ENCODE measurements at places on chromosomes 3 and 15.

- DNase-seq, result no peak
Measured at GRCh38 chr3:86737517-86737916, 253.4 kb downstream of the VGLL3 start.

DNA sequence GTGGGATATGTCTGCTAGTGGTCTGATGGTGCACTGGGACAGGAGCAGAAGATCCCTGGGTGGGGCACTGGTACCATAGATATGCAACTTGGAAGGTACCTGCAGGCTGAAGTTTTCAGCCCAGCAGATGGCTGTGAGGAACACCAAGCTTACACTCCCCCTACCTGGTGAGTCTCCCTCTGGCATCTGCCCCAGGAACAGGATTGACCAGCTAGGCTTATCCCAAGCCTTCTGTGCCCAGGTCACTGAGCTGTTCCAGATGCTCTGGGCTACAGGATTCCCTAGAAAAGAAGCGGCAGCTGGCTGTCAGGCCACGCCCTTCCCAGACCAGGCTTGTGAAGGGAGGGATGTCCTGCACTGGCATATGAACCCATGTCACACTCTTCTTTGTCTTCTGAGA lies 1130.0 kb downstream of the NAALADL2 start:
- no peak for DNase-seq

GRCh38 chr3:57637391-57637790 lies 40.2 kb upstream of the ARF4 start:
- no peak for DNase-seq

DNA sequence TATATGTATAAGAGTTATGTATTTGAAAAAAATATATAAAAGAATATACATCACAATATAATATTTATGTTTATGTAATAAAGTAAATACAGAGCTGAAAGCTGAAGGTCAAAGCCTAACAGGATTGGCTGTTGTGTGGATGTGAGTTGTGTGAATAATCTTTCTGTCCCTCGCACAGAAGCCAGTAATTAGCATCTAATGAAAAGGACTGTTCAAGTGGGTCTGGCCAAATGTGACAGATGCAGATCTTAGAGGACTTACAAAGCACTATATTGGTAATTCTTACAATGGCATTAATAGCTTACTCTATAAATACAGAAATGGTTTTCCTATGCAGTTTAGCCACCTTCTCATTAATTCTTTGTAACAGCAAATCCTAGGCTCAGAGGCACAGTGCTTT lies 2.4 kb downstream of the MKRN3 start:
- DNase-seq, result peak; percentile 14

- no peak for DNase-seq
Measured at GRCh38 chr15:80898040-80898439, 91.6 kb downstream of the MESD start.

DNA sequence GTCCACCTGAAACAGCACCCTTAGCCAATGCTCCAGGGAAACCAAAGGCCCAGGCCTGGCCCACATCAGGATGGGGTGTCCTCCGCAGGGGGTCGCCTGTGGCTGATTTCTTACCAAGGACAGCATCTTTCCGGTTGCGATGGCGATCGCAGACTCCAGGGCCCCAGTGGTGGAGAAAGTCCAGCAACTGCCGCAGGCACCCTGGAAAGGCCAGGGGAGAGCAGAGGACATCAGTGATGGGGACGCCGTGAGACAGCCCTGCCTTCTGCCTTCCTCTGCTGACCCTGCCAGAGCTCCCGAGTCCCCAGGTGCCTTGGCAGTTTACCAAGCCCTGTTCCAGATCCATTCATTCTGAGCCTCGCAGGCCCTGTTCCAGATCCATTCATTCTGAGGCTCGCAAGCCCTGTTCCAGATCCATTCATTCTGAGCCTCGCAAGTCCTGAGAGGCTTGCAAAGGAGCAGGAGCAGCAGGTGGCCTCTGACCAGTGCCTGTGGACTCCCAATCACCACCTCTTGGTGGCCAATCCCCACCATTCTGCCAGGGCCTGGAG lies 12.5 kb downstream of the CTSH start:
- DNase-seq, result no peak

GRCh38 chr3:116337229-116337628 lies 108.1 kb downstream of the LSAMP start:
- no peak for DNase-seq

- DNase-seq, result no peak
Measured at GRCh38 chr15:93164409-93164808, 75.4 kb upstream of the RGMA start.

GRCh38 chr3:87084868-87085267 lies 93.9 kb upstream of the VGLL3 start:
- DNase-seq, result no peak

DNA sequence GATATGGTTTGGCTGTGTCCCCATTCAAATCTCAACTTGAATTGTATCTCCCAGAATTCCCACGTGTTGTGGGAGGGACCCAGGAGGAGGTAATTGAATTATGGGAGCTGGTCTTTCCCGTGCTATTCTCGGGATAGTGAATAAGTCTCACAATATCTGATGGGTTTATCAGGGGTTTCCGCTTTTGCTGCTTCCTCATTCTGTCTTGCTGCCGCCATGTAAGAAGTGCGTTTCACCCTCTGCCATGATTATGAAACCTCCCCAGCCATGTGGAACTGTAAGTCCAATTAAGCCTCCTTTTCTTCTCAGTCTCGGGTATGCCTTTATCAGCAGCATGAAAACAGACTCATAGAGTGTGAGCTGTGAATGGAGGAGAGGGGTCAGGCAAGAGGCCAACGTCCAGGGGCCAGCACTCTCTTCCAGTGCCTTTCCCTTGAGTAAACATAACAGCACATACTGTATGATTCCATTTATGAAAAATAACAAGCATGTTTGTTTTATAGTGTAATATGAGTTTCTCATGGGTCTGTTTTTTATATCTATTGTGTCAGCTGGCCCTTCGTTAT lies 16.3 kb upstream of the LCTL start:
- no peak for DNase-seq

- no peak for DNase-seq
Measured at GRCh38 chr3:137330246-137330645, 372.5 kb downstream of the IL20RB start.

- DNase-seq, result no peak
Measured at GRCh38 chr3:36227980-36228379, 152.3 kb upstream of the STAC start.

All from amygdala (tissue), 56 donors.